NCI-H1930 (cell line): ENCODE measurements at places on chromosomes 3 and 15.

DNA sequence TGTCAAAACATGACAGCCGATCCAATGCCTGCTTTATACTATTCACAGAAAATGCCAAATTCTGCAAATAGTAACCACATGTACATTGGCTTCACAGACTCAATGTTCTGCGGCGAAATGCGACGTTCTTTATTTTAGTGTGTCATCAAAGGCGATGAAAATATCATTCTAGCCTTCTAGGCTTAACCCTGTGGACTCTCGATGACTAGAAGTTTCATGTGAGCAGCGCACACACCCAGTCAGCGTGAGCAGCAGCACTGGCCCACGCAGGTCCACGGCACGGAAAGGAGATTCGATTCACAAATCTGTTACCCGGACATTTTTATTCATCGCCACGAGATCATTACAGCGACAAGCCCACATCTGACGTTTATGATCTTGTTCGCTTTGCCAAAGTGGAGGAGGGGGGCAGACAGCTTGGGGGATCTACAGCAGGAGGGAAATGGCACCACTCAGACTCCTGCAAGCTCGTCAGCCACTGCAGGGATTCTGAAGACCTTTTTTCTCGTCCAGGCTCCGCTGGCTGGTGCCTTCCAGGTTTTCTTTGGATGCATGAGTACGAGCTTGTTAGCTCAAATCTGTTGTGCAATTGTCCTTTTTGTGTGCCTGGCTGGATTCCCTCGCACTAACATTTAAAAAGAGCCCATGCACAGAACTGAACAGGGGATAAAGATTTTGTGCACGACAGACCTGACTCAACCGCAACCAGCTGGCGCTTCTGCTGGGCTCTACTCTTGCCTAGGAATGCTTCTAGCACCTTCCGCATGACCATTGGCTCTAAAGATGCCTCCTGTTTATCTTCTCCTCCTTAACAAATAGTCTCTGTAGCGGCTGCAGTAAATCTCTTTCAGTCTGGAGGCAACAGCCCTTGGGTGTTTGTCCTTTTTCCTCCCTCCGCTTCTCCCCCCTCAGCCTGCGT, 938.4 kb downstream of the MCTP2 start:
- no peak for DNase-seq

DNA sequence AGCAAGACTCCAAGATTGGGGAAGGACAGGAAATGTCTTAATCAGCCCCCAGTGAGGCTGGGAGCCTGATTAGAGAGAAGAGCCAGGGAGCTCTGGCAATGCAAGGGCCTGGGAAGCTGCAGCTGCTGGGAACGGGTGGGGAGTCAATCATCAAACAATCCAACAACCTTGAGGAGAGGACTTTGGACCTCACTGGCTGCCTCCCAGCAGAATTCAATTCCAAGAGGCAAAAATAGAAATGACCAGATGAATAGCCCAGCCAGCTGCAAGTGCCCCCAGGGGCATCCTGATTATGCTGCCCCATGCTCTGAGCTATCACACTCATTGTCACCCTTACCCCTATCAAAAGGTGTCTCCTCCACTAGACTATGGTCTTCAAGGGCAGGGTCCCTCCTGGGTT, 6.1 kb upstream of the HOMER2 start:
- no peak for DNase-seq

- DNase-seq: no peak
Observed at GRCh38 chr3:168113848-168114247, 18.1 kb upstream of the GOLIM4 start.

DNA sequence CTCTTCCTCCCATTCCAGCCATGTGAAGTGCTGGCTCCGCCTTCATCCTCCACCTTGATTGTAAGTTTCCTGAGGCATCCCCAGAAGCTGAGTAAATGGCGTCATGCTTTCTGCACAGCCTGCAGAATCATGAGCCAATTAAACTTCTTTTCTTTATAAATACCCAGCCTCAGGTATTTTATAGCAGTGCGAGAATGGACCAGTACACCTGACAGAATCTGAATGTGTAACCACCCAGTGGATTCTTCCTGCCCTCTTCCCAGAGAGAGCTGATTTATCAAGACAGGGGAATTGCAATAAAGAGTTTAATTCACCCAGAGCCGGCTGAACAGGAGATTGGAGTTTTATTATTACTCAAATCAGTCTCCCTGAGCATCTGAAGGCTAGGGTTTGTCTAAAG, 86.6 kb downstream of the C3orf70 start:
- no peak for DNase-seq

DNA sequence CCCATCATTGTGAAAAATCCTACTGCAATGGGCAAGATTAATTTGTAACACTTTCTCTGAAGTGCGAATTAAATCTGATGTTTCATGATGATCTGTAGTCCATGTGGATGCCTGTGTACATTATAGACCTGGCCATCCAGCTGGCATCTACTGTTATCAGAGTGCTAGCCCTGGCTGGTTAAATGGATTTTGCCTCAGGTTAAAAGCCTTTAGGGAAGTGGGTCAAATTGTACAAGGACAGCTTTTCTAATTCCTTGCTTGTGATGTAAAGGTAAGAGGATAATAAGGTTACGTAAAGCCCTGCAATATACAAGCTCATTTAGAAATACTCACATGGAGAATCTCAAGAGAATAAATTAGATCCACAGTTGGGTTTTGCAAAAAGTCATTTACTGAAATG, 138.2 kb downstream of the EPHA3 start:
- no peak for DNase-seq

DNA sequence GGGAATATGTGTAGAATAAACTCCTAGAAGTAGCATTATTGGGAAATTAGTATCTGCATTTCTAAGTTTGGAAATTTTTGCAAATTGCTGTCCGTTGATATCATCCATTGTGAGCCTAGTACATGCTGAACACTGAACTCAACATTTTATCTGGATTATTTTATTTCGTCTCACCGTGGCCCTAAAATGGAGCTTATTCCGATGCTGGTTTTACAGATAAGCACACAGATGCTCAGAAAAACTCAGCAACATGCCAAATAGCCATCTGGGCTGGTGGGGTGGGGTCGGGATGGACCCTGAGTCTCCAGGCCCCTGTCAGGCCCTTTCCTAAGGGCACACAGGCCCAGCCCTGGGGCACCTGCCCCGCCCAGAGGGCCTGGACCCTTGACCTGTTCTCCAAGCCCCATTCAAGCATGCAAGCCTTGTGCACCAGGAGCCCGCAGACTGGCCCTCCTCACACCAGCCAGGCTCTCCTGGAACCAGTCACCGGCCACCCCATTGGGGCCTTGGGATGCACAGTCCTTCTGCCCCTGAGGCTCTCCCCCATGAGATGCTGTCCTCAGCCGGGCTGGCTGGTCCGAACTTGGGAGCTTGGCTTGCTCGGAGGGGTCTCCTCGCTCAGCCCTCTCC, 20.7 kb upstream of the KLF13 start:
- DNase-seq: no peak

DNA sequence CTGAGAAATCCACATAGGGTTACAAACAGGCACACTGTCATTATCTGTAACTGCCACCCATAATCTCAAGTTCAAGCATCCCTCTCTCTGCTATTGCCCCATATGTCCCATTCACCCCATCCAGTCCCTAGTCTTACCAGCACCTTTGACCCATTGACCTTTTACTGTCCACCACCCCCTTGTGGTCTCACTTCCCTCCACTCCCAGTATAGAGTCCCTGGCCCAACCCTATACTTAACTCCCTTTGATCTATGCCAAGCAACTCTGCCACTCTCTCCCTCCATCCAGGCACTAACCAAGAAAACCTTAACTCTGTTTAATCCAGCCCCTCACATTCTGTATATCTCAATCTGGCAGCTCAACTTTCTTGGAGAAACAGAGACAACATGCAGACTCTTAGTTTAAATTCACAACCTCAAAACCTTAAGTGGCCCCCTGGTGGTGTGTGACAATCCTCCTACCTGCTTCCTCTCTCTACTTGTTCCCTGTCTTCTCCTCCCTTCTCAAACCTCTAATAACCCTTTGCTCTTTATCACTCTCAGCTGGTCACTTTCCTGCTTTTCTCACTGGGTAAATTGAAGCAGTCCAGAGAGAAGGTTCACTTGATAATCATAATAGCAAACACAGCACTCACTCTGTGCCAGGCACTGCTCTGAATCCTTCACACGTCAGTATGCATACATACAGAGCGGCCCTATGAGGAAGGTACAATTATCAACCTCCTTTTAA, 162.7 kb downstream of the STT3B start:
- no peak for DNase-seq

DNA sequence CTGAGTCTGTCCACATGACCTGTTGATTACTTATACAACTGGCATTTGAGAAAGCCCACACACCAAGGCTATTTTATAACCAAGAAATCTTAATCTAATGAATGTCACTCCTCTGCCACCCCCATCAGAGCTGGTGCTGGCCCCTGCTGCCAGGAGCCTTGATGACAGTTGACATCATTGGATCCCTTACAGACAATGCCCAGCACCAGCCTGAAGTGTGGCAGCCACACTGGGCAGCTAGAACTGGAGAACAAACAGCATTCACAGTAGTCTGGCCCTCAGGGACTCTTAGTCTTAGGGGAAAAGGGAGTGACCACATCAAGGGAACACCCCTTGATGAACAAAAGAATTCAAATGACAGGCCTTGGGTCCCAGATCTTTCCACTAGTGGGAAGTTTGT, 840.6 kb downstream of the EPHA3 start:
- no peak for DNase-seq

DNA sequence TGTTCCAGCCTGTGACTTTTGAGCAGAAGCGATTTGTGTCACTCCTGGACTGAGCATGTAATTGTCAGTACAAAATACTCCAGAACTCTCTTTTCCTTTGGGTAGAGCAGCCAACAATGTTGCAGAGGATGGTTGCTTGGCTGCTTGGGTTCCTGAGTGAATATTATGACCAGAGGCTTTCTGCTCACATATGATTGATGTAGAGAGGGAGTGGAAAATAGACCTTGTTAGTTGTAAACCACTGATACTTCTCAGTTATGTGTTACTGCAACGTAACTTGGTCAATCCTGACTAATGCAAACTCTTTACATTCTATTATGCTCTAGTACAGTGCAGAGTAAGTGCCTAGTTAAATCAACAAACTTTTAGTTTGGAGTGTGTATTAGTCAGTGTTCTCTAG, 322.6 kb upstream of the KCNH8 start:
- DNase-seq: no peak

- no peak for DNase-seq
Observed at GRCh38 chr3:61893840-61894566, 332.6 kb downstream of the PTPRG start.

- DNase-seq: no peak
Observed at GRCh38 chr15:86231864-86232721, 152.4 kb downstream of the AGBL1 start.

- DNase-seq: no peak
Observed at GRCh38 chr3:112856537-112856936, 9.9 kb upstream of the CD200R1L start.

GRCh38 chr3:82355228-82355627, 593.8 kb upstream of the GBE1 start:
- no peak for DNase-seq

- no peak for DNase-seq
Observed at GRCh38 chr3:10015461-10015904, 10.8 kb upstream of the FANCD2 start.

DNA sequence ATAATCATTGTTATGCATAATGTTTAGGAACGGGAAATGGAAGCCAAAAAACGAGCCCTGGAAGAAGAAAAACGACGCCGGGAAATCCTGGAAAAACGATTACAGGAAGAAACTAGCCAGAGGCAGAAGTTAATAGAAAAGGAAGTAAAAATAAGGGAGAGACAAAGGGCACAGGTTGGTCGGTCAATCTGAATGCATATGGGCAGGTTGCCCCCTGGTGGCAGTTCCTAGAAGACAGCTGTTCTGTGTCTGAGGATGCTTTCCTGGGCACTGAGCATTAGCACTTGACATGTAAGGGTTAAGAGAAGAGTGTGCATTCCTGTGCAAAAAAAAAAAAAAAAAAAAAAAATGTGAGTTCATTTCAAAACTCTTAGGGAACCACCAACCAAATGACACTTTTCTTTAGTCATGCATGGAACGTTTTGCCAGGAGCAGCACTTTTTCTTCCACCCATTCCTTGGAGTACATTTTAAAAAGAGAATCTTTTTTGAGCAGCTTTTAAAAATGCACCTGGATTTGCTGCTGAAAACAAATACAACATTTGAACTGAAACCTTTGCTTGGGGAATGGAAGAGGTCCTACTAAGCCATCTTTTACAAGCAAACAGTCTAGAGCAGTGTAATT, 11.1 kb upstream of the ABHD10 start:
- DNase-seq: peak; percentile 49

- no peak for DNase-seq
Observed at GRCh38 chr3:48561045-48561736, 2.4 kb downstream of the UCN2 start.

DNA sequence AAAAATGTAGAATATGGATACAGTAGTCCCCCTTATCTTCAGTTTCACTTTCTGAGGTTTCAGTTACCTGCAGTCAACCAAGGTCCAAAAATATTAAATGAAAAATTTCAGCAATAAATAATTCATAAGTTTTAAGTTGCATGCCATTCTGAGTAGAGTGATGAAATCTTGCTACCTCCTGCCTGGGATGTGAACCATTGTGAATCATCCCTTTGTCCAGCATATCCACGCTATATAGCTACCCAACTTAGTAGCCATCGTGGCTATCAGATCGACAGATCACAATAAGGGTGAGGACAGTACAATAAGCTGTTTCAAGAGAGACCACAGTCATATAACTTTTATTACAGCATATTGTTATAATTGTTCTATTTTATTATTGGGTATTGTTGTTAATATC, 1.2 kb upstream of the LARS2 start:
- no peak for DNase-seq

GRCh38 chr15:68415061-68415460, 16.9 kb downstream of the ITGA11 start:
- DNase-seq: no peak

GRCh38 chr3:43892526-43892925, 201.8 kb downstream of the ABHD5 start:
- peak; percentile 39 for DNase-seq

DNA sequence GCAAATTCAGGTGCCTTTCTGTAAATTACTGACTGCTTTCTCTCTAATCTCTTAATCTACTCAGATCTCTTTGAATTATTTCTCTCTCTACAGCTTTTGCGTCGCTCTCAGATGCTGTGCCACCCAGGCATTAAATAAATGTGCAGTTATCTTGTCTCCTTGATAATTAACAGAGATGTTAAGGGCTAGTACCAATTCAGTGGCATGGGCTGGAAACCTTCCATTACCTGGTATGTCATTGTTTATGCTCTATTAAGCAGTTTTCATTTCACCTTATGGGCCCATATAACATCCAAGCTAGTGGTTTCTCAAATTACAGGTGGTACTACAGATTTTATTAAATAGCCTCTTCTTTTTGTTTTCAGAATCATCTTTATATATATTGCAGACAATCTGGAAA, 66.0 kb downstream of the PEX5L start:
- DNase-seq: no peak

GRCh38 chr15:74565381-74566085, 24.5 kb downstream of the ARID3B start:
- no peak for DNase-seq
